Anterior cingulate cortex (tissue), 58 donors: ENCODE measurements at places on chromosomes 13 and 19.

DNA sequence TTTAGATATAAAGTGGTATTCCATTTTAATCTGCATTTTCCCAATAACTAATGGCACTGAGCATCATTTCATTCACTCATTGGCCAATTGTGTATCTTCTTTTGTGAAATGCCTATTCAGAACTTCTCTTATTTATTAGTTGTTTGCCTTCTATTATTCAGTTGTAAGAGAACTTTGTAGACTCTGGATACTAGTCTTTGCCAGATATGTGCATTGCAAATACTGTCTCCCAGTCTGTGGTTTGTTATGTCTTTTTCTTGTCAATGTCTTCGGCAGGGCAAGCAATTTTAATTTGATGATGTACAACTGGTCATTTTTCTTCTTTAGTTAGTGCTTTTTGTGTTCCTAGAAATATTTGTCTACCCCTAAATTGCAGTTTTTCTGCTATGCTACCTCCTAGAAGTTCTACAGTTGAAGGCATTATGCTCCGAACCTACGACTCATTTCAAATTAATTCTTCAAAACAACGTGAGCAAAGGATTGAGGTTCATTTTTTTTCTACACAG is 115.9 kb downstream of the TSHZ3 start:
- DNase-seq: no peak

GRCh38 chr13:43916828-43917227 is 37.1 kb downstream of the LACC1 start:
- DNase-seq: no peak

- DNase-seq: peak; percentile 31
These were observed 130.3 kb upstream of the LSM14A start for GRCh38 chr19:34041925-34042521.

DNA sequence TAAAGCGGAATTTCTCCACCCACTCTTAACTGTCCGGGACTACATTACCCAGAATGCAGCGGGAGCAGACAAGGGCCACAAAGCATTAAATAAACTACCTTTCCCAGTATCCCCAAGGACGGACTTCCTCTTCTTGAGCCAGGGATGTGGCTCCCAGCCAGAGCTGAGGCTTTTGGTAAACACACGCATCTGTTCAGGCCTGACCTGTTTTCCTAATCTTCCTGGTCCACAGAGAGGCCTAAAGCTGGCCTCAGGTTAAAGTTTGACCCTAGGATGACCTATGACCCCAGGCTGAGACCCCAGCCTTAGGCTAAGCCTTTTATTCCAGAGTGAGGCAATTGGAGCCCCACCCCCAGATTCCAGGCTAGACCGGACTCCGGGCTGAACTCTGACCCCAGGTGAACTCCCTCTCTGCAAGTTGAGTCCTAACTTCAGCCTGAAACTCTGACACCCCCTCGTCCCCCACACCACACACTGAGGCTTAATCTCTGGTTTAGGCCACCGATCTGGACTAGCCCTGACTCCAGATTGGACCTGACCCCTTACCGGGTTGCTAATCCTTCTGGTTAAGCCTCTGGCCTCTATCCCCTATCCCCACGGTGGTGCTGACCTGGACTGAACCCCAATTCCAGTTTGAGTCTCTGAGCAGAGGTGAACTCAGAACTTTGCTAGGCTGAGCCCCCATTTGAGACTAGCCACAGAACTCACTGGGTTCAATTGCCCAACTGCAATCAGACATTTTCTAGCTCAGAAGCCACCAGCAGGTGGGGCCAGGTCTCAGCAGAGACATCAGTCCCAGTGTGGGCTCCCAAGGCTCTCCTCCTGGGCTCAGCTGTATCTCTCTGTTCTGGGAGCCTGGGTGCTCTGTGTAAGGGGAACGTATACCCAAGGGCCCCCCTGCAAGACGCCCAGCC is 750 bp upstream of the GPR108 start:
- peak; percentile 100 for DNase-seq

- DNase-seq: no peak
These were observed 33.1 kb downstream of the MYO16 start for GRCh38 chr13:108662528-108662927.

DNA sequence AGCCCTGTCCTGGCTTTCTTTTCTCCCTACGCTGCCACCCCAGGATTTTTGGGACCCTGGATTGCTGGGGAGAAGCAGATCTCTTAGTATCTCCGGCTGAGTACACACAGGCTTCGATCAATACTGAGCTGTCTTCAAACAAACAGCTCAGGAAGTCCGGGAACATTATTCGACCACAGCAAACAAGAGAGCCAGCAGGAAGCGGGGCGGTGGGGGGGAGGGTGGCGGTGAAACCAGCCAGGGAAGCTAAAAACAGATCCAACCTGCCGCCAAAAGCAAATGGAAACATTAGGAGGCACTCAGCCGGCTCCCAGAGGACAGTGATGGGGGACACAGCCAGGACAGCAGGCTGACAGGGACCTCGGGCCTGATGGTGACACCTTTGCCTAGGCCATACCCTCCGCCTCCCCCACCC is 12.2 kb upstream of the BCAM start:
- DNase-seq: peak; percentile 6

DNA sequence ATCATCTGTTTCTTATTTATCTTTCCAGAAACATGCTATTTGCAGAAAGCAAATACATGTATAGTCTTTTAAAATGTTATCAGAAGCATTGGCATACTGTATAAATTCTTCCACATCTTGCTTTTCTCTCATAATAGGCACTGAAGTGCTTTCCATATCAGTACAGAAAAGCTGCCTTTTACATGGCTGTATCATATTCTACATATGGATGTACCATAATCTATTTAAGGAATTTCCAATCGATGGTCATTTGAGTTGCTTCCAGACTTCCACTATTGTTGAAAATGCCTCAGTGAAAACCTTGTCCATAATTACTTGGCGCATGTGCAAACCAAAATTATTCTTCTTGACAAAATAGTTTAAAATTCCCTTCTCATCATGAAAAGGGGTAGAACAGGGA is 272.5 kb downstream of the LHFPL6 start:
- DNase-seq: no peak
